ENCODE measurements at places on chromosomes 3 and 15.

- DNase-seq, result peak; percentile 80
Observed at GRCh38 chr3:66971891-66972551, 26.1 kb upstream of the KBTBD8 start.

DNA sequence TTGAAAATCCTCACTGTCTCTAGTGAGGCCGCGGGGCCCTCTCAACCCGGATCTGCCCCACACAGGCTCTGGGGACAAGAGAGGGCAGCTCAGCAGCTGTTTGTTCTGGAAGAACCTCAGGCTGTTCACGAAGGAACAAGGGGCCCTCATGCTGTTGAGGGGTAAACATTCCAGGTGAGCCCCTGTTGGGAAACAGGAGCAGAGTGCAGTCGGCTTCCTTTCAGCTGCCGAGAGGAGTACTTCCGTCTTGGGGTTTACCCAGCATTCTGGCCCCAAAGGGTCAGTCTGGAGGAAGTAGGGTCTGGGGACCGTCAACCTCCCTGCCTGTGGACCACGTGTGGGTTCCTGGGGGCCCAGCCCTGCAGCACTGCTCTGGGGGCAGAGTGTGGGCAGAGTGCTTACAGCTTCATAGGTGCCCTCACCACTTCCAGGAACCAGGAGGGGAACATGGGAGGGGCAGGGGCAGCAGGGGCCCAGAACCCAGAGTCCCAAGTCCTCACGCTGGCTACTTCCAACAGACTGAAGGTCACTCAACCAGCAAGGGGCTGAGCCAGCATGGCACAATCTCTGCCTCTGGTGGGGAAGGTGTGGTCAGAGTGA, 49.2 kb upstream of the CTSH start:
- DNase-seq, result no peak

DNA sequence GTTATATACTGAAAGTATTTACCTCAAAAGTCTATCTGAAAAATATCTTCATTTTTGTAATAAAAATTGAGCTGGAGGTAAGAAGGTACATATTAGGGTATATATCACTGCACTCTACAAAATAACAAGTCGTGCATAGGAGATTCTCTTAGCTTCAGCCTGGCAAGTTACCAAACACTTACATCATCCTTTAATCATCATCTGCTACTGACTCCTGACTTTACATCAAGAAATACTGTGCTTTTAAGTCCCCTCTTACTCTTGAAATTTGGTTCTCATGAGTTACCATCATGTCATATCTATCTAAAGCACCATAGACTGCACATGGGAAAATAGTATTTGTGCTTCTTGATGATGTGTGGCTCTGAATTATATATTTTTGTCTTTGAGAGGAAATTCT, 50.8 kb downstream of the LYSMD4 start:
- DNase-seq, result no peak

DNA sequence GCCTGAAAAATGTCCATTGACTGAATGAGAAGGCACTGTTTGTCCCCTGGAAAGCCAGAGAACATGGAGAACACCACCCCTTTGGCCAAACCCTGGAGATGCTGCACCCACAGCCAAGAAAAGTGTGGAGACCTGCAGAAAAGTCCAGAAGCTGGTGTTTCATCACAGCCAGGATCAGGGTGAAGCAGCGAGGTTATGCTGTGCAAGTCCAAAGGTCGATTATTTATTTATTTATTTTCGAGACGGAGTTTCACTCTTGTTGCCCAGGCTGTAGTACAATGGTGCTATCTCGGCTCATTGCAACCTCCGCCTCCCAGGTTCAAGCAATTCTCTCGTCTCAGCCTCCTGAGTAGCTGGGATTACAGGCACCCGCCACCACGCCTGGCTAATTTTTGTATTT, 5.5 kb upstream of the CTSH start:
- no peak for DNase-seq

DNA sequence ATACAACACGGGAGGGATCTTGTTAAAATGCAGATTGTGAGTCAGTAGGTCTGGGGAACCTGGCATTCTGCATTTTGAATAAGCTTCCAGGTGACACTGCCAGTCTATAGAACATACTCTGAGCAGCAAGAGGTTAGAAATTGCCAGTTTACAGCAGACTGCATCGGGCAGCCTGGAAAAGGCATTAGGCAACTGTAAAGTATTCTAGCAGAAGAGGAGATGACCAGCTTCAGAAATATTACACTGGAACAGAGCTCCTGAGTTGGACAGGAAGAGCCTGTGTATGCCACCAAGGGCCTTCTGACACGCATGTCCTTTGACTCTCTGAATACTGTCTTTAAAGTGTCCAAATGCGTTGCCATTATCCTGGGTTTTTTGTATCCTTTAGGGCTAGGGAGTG, 2.5 kb upstream of the ACAN start:
- DNase-seq, result no peak

DNA sequence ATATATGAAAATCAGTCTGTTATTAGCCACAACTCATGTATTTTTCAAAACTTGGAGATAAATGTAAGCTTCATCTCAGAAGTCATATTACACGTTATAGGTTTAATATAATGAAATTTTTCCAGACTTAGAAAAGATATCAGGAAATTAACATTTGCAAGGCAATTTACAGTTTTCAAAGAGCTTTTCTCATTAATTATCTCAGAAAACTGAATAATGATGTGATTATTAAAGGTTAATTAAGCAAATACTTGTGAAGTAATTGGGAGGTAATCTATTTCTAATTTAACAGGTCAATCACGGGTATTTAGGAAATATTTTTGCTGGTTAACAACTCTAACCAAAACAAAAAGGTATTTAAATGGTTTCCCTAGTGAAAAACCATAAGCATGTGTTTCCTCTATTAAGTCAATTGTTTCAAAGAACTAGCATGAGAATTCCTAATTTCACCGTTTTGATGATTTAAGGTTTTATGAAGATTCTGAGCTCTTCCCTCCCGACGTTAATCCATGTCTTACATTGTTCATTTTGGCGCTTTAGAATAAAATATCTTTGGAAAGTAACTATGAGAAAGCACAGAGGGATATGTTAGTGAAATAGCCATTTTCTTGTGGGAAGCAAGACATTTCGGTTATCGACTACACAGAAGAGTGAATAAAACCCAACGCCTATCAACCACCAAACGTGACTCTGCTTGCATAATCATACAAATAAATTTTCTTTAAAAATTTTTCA, 1.5 kb upstream of the NEO1 start:
- DNase-seq, result no peak

GRCh38 chr3:83122774-83123350, 1361.4 kb upstream of the GBE1 start:
- no peak for DNase-seq

GRCh38 chr15:74415966-74416916, 17.5 kb downstream of the SEMA7A start:
- DNase-seq, result no peak

DNA sequence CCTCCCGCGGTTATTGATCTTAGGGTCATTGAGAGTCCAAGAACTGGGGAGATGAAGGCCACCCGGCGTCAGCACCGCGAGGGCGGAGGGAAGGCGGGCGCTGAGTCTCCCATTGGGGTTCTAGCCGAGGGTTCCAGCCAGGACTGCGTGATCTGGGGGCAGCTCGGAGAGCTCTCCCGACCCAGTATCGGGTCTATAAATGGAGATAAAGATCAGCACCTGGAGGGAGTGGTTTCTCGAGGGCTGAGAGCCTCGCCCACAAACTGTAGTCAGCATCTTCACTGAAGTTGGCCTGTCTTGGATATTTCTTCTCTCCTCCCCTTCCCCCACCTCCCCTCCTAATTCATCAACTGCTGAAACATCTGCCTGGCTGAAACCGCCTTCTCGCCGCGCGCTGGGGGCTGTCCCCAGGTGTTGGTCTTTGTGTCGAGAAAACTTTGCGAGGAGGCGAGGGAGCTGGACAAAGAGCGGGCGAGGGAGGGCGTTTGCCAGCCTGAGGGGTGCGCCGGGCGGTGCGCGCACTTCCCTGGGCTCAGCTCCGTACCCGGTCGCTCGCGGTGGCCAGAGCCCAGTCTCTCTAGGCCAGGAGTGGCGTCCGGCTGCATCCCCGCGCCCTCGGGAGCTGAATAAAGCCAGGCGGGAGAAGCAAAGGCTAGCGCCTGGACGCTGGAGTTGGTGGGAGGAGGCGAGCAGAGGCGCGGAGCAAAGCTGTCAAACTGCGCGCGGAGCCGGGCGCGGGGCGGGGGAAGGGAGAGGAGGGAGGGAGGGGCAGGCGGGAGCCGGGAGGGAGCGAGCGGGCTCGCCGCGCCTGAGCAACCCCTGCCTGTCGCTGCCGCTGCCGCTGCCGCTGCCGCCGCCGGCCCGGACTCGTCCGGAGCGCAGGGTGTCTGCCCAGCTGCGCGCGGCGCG, at the start of gene ST8SIA2:
Gene ST8SIA2 (plus strand): TSS at position 811 of the 909 bp plus-strand sequence. CDS start 184 bp downstream, outside the sequence.
- no peak for DNase-seq

- peak; percentile 55 for DNase-seq
Observed at GRCh38 chr3:136819392-136819730, 435 bp downstream of the SLC35G2 start.

DNA sequence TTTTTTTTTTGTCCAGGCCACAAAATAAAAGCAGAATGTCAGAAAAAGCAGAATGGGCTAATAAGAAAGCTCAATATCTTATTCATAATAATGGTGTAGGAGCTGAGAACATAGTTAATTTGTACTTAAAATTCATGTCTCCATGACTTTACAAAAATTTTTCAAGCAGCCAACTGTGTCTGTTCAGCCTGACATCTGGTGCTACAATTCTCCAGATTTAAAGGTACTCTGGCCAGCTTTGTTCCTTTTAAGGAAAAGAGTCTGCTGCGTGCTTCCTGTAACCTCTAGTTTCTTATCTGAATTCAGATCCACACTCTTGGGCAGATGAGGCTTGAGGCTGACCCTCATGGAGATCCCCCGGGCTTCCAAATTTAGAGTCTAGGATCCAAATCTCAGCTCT, 8.7 kb upstream of the RFX7 start:
- no peak for DNase-seq

DNA sequence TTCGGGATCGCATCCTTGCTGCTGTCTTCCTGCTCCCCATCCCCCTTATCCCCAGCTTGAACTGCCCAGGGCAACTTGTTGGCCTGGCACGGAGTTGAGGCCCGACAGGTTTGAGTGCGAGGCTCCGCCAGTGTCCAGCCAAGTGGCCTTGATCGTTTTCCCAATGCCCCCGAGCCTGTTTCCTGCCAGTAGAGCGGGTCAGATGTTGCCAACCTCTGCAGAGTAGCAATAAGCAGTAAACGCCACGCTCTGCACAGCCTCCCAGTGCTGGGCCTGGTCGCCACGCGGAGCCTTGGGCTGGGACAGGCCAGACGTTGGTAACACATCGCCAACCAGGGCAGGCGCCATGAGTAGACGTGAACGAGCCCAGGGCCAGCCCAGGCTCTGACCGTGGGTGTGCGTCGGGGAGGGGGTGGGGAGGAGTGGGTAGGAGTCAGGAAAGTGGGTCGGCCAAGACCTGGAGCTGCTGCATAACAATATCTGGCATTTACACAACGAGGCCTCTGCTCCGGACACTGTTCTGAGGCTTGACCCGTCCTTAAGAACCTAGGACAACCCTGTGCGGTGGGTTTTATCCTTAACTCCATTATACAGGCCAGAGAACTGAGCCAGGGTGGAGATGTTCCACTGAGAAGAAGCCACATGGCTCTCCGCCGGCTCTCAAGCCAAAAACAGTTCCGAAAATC, 444 bp upstream of the ABHD14A start:
- DNase-seq, result no peak
